Right renal pelvis (tissue), 4 donors: ENCODE measurements at places on chromosomes 1 and 21.

- DNase-seq = no peak
Observed at GRCh38 chr1:40599926-40600325, 65.6 kb downstream of the RIMS3 start.

DNA sequence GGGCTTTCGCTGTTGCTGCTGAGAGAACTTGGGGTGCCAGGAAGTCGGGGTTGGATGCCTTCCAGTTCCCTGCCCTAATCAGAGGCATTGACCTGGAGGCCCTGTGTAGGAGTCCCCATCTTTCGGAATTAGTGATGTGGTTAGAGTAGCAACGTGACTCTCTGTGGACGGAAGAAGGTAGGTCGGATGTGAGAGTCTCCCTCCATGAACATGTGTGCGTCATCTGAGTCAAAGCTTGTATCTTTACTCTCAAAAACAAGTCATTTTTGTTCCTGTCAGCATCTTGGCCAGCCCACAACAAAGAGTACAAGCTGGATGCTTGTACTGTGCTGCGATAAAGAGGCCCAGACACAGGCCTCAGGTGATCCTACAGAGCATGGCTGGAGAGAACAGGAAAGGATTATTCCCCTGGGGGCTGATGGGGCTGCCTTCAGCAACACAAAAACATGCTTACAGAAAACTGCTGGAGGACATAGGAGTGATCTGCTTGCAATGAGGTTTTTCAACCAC, 31.0 kb upstream of the IL10 start:
- no peak for DNase-seq

DNA sequence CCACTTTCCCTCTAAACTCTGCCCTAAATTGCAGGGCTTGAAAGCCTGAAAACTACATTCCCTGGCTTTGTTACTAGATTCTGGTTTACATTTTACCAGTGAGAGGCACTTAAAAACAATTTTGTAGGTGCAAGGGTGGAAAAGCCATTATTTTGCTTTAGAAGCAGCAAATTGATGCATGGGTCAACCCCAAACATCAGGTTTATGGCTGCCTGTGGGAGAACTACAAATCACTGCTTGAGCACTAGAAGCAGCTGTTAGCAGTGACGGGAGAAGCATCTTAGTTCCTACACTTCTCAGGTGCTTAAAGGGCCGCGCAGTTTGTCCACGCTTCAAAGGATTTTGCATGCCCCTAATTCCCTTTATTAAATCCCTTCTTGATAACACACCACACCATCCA, 417.2 kb downstream of the PCP4 start:
- no peak for DNase-seq

GRCh38 chr21:38524168-38525153, 26.2 kb upstream of the ERG start:
- no peak for DNase-seq

DNA sequence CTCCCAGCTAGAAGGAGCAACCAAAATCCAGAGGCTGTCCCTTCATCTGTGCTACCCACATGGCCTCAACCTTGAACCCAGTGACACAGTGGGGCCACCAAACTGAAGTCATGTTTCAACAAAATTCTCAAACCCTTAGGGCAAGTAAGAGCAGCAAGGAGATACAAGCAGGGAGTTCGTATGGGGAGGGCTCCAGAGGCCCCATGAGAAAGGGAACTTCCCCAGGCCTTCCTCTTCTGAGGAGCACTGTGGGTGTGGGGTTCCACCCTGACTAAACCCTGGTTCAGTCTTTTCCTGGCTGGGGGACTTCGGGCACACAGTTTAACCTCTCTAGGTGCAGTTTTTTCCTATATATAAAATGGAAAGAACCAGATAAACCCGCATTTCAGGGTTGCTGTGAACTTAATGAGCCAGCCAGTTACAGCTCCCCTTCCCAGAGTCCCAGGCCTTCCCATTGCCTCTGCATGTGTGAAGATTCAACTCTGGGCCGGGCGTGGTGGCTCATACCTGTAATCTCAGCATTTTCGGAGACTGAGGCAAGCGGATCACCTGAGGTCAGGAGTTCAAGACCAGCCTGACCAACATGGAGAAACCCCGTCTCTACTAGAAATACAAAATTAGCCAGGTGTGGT, 8.0 kb upstream of the THEMIS2 start:
- no peak for DNase-seq

DNA sequence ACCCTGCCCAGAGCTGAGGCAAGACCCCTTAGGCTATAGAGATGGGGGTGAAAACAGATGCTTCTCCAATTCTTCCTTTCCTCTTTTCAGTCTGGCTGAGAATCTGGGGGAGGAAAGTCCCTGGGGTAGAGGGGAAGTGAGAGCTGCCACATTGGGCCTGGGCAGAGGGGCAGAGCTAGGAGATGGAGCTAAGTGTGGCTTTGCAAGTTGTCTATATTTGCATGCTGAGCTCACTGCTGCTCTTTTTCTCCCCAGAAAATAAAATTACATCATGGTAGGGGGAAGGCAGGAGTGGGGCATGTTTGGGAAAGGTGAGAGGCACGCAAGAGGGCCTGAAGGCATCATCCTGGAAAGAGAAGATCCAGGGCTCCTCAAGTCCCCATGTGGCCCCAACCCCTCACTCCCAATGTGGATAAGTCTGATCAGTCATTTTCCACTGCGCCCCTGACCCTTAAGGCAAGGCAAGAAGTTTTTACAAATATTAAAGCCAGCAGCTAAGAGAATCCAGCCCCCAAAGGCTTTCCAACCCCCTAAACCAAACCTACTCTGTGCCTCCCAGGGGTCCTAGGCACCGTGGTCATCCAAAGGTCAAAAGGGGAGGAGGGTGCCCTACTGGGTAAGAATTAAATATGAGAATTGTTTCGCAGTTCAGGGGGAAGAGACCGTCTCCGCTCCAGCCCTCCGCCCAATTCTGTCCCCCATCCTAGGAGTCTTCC, 500 bp upstream of the PEA15 start:
- no peak for DNase-seq

DNA sequence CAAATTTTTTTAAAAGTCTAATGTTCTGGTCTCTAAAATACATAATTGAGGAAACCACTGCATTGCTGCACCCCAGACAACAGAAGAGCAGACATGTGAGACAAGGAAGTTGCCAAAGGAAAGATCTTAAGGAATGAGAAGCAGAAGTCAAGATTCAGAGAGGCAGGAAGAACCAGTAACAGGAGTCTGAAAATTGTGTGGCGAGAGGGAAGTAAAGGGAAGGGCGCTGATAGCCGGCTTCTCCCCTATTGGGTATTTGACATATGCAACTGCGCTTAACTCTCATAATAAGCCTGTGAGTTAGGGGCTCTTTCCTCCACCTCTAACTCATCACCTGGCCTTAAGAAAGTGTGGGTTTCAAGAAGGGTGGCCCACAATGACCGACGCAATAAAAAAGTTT, 21.9 kb upstream of the KIF14 start:
- DNase-seq = no peak

GRCh38 chr21:42401820-42402251, 1.9 kb upstream of the UBASH3A start:
- DNase-seq = no peak

GRCh38 chr1:116515702-116516101, 55.1 kb downstream of the CD58 start:
- no peak for DNase-seq

DNA sequence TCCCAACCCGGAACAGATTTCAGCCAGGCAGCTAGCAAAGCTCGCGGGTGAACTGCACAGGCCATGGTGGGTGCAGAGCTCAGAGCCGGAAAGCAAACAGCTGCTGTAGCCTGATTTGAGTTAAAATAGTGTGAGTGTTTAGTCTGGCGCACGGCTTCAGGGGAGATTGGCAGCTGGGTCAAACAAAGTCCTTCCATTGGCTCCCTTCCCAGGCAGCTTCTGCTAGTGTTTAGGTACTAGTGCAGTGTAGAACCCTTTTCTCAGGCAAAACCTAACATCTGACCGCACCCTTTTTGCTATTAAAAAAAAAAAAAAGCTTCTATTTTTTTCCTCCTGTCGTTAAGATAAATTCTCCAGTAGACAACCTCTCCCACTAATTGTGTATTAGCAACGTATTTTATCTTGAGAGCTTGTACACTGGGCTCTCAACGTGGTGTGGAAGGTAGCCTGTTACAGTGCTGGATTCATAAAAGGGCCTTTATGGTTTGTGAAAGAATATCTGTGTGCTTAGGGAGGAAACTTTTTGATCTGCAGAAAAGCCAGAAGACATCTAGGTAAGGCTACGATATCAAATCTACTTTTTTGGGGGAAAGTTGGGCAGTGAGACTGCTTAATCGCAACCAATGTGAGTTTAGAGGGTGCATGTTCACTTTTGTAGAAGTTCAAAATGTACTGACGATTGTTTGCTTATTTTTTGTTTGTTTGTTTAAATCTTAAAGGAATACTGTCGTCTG, 689.6 kb downstream of the USP25 start:
- DNase-seq = peak; percentile 74

GRCh38 chr1:235831148-235831547, 35.6 kb downstream of the LYST start:
- no peak for DNase-seq

- no peak for DNase-seq
Observed at GRCh38 chr1:224170748-224171478, 12.1 kb upstream of the DEGS1 start.

GRCh38 chr1:52057255-52057654, 1.2 kb downstream of the BTF3L4 start:
- no peak for DNase-seq

- no peak for DNase-seq
Observed at GRCh38 chr1:92816732-92817131, 15.1 kb upstream of the RPL5 start.

- no peak for DNase-seq
Observed at GRCh38 chr1:32426489-32427255, 32.4 kb upstream of the BSDC1 start.

DNA sequence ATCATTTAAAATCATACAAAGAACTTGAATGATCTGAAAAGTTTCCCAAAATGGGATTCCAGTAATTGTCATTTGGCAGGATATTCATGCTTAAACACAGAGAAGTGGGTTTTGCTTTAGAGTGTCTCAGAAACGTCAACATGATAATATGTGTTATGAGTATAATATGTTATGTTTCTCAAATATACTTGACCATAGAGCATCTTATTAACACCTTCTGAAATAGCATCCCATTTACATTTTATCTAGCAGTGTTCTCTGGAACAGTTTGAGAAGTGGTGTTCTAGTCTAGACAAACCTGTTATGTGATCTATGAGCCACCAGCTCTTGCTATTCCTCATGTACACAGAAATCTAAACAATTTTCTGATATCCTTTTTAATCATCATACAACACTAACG, 588.8 kb upstream of the PBX1 start:
- DNase-seq = no peak

GRCh38 chr1:212630158-212630900, 21.8 kb downstream of the ATF3 start:
- no peak for DNase-seq

DNA sequence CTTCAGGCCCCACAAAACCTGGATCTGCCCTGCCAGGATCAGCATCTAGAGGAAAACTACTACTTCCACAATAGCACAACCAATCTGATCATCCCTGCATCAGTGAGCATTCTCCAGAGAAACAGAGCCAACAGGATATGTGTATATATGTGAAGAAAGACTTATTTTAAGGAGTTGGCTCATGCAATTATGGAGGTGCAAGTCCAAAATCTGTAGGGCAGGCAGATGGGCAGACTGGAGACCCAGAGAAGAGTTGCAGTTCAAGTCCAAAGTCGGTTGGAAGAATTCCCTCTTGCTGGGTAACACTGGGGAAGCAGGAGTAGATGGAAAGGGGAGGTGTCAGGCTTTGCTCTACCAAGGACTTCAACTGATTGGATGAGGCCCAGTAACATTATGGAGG, 4.9 kb upstream of the HENMT1 start:
- no peak for DNase-seq

GRCh38 chr21:46005481-46005881, 23.9 kb downstream of the COL6A1 start:
- DNase-seq = no peak

- no peak for DNase-seq
Observed at GRCh38 chr1:975896-976683, 5.8 kb downstream of the PERM1 start.

GRCh38 chr1:30812076-30812475, 54.5 kb upstream of the LAPTM5 start:
- DNase-seq = no peak

DNA sequence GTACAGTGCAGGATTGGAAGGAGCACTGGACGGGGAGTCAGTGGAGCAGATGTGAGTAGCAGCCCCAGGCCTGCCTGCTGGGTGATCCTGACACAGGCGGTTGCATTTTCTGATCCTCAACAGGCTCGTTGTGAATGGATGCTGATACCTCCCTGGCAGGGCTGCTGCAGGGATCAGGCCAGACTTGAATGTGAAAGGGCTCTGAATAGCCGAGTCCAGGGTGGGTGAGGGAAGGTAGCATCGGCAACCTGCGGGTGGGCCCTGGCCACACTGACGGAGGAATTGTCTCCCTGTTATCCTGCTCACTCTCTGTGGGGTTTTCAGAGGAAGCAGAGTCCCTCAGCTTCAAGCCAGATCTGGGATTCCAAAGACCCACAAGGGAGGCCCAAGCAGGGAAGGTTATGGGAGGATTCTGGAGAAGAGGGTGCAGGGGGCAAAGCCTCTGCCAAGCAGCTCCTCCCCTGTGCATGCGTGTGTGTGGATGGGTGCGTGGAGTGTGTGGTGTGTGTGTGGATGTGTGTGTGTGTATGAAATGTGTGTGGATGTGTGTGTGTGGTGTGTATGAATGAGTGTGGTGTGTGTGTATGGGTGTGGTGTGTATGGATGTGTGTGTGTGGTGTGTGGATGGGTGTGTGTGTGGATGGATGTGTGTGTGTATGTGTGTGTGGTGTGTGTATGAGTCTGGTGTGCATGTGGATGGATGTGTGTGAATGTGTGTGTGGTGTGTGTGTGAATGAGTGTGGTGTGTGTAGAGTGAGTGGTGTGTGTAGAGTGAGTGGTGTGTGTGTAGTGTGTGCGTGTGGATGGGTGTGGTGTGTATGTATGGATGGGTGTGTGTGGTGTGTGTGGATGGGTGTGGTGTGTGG, 100.3 kb downstream of the UBIAD1 start:
- DNase-seq = no peak

DNA sequence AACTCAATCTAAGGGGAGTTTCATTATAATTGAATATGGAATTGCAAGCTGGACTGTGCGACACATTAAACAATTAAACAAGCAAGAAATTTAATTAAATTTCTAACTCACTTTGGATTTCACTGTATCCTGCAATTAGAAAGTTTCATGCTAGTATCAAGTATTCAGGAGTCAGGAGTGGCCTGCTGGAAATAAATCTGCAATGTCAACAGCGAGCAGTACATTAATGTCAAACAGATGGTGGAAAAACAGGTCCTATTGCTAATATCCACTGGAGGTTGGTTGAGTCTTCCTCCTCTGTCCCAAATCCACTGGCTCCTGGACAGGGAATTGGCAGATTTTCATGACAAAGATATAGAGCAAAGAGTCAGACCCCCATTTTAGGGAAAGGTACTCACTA, 237.1 kb downstream of the VAV3 start:
- DNase-seq = no peak

- no peak for DNase-seq
Observed at GRCh38 chr21:45013260-45013841, 61.0 kb upstream of the ADARB1 start.

DNA sequence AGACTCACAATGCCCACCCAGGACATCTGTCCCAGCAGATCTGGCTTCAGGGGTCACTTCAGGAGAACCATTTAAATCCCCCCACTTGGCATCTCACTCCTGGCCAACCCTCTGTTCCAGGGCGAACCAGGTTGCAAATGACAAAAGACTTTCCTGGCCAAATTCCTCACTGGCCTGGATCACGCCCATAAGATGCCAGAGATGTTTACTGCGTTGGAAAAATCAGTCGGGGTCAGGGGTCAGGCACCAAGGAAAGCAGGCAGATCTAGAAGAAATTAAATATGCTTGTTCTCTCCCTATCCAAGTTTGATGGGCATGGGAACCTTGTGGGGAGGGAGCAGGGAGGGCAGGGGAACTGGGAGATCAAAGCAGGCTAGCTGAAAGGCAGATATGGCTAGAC, 14.6 kb upstream of the AGTRAP start:
- DNase-seq = no peak
